ENCODE measurements at places on chromosomes 11 and 22. TPM values are rescaled to one million over a fixed set of nuclear protein-coding genes. Genes with fewer than 3 reads are reported as not detected.

OR8A1 gene
- total RNA-seq = not detected

TUG1 gene
- total RNA-seq = 71.9 TPM

POLDIP3 gene
- total RNA-seq = 21.2 TPM

CRYBA4 gene
- total RNA-seq = not detected

KBTBD4 gene
- total RNA-seq = 26.8 TPM

TMEM41B gene
- total RNA-seq = 56.1 TPM

TMEM45B gene
- not detected for total RNA-seq

TBCEL gene
- 41.6 TPM for total RNA-seq

KRTAP5-7 gene
- 0.59 TPM for total RNA-seq

SCUBE1 gene
- total RNA-seq = 2.1 TPM

KCNE3 gene
- total RNA-seq = 1.8 TPM

MUC6 gene
- not detected for total RNA-seq

DNA sequence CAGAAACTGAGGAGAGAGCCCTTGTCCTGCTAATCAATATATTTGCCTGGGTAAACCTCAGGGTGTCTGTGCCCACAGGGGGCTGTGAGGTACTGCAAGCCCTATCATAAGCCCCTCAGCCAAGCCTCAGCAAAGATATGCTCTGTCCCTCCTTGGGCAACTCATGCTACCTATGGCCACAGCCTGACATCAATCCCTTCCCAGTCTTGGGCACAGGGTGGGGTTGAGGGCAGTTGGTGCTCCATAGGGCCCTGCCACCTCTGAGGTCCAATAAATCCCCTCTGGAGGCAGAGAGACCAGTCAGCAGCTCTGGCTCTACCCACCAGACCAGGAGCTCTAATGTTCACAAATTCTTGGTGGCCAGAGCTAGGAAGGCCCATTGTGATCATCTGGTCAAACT lies 23.8 kb downstream of the TPBGL start:
- peak; percentile 54 for DNase-seq

GRCh38 chr11:119085437-119085847 lies 761 bp downstream of the HMBS start:
- peak; percentile 86 for DNase-seq

DNA sequence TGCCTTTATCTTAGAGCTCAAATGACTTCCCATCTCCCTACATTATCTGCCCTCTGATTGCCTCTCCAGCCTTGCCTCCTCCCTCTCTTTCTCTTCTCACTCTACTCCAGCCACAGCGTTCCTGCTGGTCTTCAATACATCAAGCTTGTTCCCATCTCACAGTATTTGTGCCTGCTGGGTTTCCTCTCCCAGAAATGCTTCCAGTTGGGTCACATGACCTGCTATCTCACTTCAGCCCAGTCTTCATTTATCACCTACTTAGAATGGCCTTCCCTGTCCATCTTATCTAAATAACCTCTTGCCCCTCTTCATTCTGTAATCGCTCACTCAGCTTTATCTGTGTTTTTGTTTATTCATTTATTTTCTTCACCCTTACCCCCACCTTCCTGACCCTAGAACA lies 61.8 kb upstream of the FAR1 start:
- DNase-seq = no peak

GRCh38 chr11:19281041-19281440 lies 40.3 kb upstream of the E2F8 start:
- DNase-seq = no peak

- no peak for DNase-seq
Observed at GRCh38 chr22:17518406-17518805, 44.9 kb upstream of the SLC25A18 start.

DNA sequence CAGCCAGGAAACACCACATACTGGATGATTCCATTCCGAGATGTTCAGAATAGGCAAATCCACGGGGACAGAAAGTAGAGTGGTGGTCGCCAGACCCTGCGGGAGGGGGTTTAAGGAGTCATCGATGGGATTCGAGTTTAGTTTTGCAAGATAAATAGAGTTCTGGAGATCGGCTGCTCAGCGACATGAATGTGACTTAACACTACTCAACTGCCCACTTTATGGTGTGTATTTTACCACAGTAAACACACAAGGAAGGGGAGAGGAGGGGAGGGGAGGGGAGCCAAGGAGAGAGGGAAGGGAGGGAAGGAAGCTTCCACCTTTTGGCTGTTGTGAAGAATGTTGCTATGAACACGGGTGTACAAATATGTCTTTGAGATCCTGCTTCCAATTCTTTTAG lies 10.4 kb upstream of the ARHGAP8 start:
- peak; percentile 31 for DNase-seq

- DNase-seq = no peak
Observed at GRCh38 chr11:6576471-6577373, 26.7 kb downstream of the RRP8 start.

DNA sequence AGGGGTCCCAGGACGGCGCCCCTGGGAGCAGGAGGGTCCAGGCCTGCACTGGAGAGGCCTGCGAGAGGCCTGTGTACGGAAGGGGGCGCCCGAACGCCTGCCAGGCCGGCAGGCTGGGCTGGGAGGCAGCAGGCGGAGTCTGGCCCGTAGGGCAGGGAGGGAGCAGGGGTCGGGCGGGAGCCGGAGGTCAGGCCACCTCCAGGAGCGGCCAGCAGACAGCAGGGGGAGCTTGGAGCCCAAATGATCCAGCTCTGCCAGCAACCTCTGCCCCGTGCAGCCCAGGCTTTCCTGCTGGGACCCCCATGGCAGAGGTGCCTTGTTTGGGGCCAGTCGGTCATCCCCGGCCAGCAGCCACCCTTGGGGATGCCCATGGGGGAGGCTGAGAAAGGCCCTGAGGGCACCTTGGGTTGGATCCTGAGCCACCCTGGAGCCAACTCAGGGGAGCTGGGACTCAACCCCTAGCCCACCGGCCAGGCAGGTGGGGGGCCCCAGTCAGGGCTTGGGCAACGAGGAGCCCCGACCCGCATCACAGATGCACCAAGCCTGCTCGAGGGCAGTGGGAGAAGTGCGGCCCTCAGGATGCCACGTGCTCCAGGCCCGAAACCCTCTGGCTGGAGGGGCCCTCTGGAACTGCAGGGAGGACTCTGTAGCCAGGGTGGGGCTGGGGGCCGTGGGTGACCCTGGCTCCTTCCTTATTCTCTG lies 9.6 kb upstream of the SYT8 start:
- peak; percentile 96 for DNase-seq

GRCh38 chr22:44639891-44640617 lies 62.0 kb upstream of the PRR5 start:
- peak; percentile 45 for DNase-seq

DNA sequence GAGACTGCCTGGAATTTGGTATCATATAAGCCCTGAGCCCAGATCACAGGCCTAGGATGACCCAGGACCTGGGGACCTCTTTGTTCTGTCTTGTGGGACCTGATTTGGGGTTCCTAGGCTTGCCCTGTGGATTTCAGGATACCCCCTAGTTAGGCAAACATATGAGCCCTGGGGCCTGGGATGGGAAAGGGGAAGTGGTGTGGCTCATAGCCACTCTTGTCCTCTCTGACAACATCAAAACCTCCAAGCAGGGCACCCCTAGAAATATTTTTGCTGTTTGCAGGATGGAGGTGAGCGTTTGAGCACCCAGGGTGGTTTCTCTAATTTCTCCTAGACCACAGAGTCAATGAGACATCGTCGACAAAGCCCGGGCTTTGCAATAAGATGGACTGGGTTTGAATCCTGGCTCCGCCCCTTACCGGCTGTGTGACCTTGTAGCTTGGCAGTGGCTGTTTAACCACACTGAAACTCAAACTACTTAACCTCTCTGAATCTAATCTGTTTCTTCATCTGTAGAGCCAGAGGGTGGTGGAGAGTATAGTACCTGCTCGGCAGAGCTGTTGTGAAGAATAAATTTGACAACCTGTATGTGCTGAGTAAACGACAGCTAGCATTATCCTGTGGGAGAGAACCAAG lies 5.3 kb upstream of the LRRC10B start:
- no peak for DNase-seq

DNA sequence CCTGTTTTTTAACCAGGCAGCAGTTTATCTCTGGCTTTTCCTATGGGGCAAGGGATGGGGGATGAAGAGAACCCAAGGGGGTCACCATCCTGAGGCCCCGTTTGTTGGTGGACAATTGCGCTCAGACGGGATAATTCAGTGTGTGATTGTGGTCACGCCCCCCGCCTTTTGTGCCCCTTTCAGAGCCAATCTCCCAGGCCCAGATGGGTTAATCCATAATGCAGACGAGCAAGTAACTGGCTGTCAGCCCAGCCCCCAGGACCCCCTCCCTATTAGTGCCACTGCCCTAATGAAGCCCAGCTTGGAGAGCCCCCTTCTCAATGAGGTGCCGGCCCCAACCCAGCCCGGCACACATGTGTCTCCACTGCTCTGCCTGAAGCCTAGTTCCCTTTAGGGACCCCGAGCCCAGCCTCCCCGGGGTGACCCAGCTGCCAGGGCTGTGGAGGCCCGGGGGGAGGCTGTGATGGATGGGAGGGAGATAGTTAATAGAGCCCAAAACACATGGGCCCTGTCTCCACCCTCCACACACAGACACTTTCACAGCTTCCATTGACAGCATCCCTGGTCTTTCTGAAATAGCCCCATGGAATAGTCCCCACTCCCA lies 19.1 kb upstream of the ROBO3 start:
- no peak for DNase-seq

DNA sequence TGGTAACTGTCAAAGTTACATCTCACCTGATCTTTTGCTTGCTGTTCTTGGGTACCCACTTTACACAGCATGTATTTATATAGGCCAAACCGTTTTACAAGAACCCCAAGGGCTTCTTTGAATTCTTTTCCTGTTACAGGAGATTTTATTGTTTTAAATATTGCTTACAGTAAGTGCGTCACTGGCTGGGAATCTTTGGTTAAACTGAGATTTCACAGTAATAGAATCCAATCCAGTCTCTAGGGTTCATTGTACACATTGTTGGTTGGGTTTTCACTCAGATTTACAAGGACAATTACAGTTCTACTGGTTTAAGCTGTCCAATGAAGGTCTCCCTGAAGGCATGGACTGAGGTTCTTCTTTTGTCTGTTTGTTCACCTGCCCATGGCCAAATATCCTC lies 171.7 kb downstream of the INSC start:
- no peak for DNase-seq

DNA sequence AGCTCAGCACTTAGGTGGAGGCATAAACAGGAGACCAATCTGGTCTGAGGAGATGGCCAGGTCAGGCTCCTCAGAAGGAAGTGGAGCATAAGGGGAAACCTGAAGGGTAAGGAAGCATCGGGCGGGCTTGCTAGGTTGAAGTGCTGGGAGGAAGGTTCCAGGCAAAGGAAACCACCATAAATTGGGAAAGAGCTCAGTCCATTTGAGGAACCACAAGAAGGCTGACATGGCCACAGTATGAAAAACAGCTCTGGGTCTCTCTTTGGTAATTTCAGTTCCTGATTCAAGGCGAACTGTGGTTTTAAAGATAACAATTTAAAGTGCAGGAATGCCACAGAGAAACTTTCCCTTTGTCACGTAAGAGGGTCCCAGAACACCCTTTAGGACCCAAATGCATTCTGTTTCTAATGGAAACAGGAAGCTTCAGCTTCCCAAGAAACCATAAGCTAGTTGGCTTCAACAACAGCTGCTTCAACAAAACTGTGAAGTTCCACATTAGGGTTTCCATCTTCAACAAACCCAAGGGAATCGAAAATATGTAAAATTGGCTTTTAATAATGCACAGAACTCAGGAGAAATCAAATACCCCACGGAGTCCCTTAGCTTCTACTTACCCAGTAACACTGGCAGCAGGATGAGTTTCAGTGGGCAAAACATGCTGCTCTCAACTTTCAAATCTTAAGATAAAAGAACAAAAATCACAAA lies 10.4 kb downstream of the JAML start:
- DNase-seq = no peak

DNA sequence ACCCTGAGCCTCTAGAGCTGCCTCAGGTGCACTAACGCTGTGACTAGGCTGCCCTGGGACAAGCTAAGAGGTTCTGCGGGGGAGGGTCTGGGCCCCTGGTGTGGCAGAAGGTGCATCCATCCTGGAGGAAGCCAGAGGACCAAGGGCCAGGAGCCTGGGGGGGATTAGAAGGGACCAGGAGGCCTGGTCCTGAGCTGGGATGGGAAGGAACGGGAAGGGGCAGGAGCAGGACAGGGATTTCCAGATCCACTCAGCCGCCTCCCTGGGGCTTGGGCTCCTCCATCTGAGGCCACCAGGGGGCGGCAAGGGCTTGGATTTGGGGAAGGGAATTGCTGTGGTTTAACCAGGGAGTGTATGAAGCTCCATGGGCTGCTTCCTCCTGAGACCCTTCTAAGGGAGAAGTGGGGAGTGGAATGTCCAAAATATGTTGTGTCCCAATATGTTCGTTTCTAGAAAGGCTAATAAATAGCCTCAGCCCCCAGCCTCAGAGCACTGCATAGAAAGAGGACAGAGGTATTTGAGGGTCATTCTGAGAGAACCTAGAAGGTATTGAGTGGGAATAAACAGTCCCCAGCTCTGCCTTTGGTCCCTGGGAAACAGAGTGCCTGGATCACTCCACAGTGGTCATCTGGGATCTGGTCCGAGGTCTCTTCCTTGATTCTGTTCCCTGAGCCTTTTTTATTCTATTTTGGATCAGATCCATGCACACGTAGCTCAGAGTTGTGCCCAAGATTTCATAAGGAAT lies 17.4 kb upstream of the PRAME start:
- no peak for DNase-seq

- no peak for DNase-seq
Observed at GRCh38 chr11:35682230-35683173, 19.9 kb downstream of the TRIM44 start.

DNA sequence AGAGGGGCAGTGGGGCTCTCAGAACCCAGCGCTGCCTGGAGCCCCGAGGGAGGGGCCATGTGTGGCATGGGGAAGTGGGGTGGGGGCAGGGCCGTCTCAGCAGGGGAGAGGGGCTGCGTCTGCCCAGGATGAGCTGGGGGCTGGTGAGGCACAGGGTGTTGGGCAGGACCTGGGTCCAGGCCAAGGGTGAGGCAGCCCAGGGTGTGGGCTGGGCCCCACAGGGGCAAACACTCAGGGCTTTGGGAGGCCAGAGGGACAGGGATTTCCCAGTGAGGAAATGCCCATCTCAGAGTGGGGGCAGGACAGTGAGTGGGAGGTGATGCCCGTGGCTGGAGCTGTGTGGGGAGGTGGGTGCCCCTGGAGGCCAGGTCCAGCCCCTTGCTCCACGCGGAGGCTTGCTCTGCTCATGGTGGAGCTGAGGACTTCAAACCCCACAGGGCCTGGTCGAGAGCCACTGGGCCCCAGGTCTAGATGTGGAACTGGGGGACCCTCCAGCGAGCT lies 5.4 kb downstream of the PLXNB2 start:
- DNase-seq = peak; percentile 98

DNA sequence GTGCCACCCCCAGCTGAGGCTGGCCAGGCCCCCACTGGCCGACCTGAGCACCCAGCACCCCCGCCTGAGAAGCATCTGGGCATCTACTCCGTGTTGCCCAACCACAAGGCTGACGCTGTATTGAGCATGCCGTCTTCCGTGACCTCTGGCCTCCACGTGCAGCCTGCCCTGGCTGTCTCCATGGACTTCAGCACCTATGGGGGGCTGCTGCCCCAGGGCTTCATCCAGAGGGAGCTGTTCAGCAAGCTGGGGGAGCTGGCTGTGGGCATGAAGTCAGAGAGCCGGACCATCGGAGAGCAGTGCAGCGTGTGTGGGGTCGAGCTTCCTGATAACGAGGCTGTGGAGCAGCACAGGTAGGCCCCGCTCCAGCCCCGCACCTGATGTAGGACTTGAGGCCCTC lies 4.7 kb downstream of the ZBTB16 start:
- peak; percentile 69 for DNase-seq

- DNase-seq = peak; percentile 72
Observed at GRCh38 chr11:114440121-114440860, 1.0 kb downstream of the REXO2 start.
